ENCODE measurements at places on chromosomes 6 and 20.

- H3K36me3 ChIP-seq = no peaks in the 10 kb centered on the region
- peaks cover 62% of the 10 kb centered on the region for H3K4me1 ChIP-seq
- H3K27ac ChIP-seq = no peak overlapping the region
- H3K4me3 ChIP-seq = no peak overlapping the region
These were observed 50.8 kb downstream of the GFOD1 start for GRCh38 chr6:13436399-13437217.

- H3K4me1 ChIP-seq = no peaks in the 10 kb centered on the region
- no peak overlapping the region for H3K27ac ChIP-seq
- DNase-seq = no peak
- peaks cover 32% of the 10 kb centered on the region for H3K27me3 ChIP-seq
- H3K36me3 ChIP-seq = no peaks in the 10 kb centered on the region
These were observed 149.5 kb downstream of the RNF144B start for GRCh38 chr6:18536591-18537055.

GRCh38 chr20:62824476-62825332, 7.9 kb downstream of the COL9A3 start:
- H3K4me1 ChIP-seq = peaks cover 5% of the 10 kb centered on the region
- H3K4me3 ChIP-seq = no peak overlapping the region
- H3K36me3 ChIP-seq = no peaks in the 10 kb centered on the region
- H3K27ac ChIP-seq = no peak overlapping the region

DNA sequence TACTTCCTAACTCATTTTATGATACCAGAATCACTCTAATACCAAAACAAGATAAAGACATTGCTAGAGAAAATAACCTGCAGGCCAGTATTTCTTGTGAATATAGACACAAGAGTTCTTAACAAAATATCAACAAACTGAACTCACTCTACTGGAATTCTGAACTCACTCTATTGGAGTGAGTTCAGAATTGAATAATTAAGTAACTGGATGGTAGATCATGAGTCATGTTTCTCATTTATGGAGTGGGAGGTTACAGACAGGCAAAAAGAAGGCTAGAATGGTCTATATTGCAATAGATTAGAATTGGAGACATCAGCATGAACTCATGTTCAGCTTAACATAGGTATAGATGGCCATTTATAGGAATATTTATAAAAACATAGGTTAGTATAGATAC, 26.6 kb upstream of the C6orf58 start:
- no peak overlapping the region for H3K4me3 ChIP-seq
- H3K27me3 ChIP-seq = peaks cover 11% of the 10 kb centered on the region
- no peaks in the 10 kb centered on the region for H3K36me3 ChIP-seq
- no peaks in the 10 kb centered on the region for H3K4me1 ChIP-seq
- no peak overlapping the region for H3K27ac ChIP-seq
- DNase-seq = no peak

DNA sequence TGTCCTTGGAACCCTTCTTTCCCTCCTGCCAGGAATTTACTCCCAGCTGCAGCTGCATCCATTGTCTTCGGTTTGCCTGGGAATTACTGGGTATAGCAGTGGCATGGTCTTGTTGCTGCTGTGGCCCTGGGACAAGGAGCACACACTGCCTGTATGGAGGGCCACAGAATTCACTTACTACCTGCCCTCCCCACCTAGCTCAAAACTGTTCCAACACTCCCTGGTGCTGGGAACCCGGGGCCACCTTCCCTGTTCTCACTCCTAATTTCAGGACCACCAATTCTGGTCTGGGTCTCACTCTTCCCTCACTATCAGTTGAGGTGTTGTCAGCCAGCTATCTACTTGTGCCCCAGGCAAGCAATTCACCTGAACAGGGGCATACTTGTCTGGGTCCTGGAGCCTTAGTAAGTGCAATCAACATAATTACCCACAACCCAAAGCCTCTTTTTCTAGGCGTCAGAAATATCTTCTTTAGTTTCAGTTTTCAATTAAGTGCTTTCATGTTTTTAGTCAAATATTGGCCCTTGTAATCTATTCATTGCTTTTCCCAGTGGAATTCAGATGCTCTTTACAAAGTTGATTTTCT, 47.2 kb downstream of the METTL24 start:
- H3K27me3 ChIP-seq = no peaks in the 10 kb centered on the region
- H3K36me3 ChIP-seq = peaks cover 19% of the 10 kb centered on the region
- peaks cover 1% of the 10 kb centered on the region for H3K4me1 ChIP-seq
